ENCODE measurements at places on chromosomes 11 and 22. TPM values are rescaled to one million over a fixed set of nuclear protein-coding genes. Genes with fewer than 3 reads are reported as not detected.

- no peak for DNase-seq
Measured at GRCh38 chr11:95100191-95100648, 10.6 kb downstream of the ENDOD1 start.

DNA sequence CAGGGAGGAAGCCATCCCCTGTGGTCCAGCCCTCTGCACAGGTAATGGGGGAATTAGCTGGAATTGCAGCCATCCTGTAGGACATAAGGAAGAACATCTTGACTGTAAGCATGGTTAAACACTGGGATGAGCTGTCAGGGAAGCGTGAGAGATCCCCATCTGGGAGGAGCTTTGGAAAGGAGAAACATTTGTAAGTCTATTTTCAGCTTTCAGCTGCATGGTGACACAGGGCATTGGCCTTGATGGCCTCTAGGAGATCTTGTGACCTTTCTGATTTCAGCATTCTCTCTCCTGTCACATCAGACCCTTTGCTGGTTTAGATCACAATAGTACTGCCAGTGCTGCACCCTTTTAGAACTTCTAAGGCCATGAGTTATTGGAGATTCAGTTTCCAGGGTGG lies 47.1 kb downstream of the BCR start:
- DNase-seq, result no peak

- no peak for DNase-seq
Measured at GRCh38 chr11:17403980-17404759, 15.7 kb upstream of the KCNJ11 start.

DNA sequence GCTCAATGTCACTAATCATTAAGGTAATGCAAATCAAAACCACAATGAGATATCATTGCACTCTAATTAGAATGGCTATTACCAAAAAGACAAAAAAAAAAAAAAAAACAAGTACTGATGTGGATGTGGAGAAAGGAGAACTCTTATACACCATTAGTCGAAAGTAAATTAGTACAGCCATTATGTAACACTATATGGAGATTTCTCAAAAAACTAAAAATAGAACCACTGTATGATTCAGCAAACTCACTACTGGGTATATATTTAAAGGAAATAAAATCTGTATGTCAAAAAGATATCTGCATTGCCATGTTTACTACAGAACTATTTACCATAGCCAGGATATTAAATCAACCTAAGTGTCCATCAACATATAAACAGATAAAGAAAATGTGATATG lies 265.4 kb upstream of the ARHGAP20 start:
- no peak for DNase-seq

GRCh38 chr11:126468102-126468521 lies 112.6 kb downstream of the ST3GAL4 start:
- no peak for DNase-seq

DNA sequence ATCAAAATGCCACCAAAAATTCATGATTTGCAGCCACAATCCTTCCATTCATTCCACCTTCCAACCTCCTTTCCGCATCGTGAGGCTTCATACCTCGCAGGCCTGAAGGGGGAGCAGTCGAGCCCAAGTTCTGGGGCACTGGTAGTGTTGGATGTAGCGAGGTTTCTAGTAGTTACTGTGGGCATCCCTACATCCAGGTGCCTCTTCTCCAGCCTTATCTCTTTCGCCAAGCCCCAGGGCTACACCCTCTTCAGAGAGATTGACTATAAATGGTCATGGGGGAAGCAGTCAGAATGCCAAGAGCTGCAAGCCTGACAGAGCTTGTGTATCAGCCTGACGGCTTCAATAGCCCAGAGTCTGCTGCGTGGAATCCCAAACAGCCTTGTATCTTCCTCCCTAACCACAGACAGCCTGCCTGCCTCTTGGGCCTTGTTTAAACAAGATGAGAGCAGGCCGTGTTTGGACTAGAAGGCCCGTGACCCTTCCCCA lies 28.9 kb downstream of the CLMP start:
- DNase-seq, result no peak

DNA sequence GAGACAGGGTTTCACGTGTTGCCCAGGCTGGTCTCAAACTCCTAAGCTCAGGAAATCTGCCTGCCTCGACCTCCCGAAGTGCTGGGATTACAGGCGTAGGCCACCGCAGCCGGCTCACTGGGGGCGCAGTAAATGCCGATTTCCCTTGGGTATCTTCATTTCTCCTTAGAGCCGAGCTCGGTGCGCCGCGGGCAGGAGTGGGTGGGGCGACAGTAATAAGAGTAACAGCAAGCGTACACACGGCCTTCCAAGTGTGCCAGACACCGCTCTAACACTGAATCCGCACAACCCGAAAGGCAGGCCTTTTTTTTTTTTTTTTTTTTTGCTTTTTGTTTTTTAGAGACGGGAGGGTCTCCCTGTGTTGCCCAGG lies 500 bp upstream of the ADSL start:
- DNase-seq, result no peak

DNA sequence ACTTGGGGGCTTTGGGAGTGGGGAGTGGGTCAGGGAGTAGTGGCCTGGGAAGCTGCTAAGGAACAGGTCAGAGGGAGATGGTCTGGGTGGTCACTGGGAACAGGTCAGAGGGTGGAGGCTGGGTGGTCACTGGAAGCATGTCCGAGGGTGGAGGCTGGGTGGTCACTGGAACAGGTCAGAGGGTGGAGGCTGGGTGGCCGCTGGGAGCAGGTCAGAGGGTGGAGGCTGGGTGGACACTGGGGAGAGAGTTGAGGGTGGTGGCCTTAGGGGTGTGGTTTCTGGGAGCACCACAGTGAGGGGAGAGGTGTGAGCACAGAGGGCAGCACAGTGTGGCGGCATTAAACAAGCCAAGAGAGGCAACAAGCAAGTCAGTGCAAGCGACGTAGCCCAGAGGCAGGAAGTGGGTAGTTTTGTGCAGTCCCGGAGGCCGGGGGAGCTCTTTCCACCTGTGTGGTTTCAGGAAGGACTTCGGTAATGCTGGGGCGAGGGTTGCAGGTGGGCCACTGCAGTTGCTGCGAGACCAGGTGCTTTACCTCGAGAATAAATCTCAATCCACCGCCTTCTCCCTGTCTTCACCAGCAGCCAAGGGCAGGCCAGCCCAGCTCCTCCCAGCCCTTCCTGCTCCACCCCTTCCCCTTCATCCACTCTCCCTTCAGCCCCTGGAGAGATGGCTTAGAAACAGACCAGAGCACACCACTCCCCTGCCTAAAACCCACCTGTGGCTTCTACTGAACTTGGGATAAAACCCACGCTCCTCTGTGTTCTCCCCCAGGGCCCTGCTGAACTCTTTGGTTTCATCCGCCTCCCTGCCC lies 3.2 kb upstream of the CACNA1I start:
- DNase-seq, result peak; percentile 28

GRCh38 chr11:86116386-86116726 lies 47.5 kb upstream of the PICALM start:
- no peak for DNase-seq

- no peak for DNase-seq
Measured at GRCh38 chr11:57312511-57313021, 12.2 kb downstream of the TNKS1BP1 start.

DNA sequence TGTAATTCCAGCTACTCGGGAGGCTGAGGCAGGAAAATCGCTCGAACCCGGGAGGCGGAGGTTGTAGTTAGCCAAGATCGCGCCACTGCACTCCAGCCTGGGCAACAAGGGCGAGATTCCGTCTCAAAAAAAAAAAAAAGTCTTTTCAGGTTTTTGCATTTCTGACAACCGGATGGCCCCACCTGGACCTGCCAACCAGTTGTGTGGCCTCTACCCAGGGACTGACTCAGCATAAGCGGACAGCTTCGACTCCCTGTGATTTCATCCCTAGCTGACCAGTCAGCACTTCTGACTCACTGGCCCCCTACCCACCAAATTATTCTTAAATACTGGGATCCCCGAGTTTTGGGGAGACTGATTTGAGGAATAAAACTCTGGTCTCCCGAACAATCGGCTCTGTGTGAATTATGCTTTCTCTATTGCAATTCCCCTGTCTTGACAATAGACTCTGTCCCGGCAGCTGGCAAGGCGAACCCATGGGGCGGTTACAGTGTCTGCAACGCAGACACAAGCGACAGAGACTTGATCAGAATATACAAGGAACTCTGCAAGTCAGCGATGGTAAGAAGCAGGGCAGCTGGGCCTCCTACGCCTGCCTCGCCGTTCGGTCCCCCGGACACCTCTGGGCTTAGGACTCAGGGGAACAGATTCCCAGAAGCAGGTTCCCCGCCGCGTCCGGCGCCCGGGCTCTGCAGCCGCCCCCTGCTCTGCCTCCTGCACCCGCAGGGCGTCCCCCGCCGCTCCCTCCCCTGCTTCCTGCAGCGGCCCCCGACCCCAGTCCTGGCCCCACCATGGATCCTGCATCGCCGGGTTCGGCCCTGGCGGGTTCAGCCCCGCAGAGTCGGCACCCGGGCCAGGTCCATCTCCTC lies 741 bp upstream of the TALDO1 start:
- DNase-seq, result no peak

GRCh38 chr11:85589373-85589772 lies 37.8 kb downstream of the DLG2 start:
- DNase-seq, result no peak

- no peak for DNase-seq
Measured at GRCh38 chr22:32990187-32990586, 68.0 kb downstream of the SYN3 start.

ABTB2 gene
- polyA plus RNA-seq, result 1.0 TPM

TEX12 gene
- polyA plus RNA-seq, result not detected

KRTAP5-10 gene
- polyA plus RNA-seq, result not detected

OR52N4 gene
- polyA plus RNA-seq, result not detected

SERPIND1 gene
- not detected for polyA plus RNA-seq

SYT12 gene
- polyA plus RNA-seq, result 0.09 TPM

TRIM51 gene
- not detected for polyA plus RNA-seq

PRR33 gene
- not detected for polyA plus RNA-seq

Data from keratinocyte (primary cell).